Activated T-cell treated with anti-CD3 and anti-CD28 coated beads for 48 hours (primary cell): ENCODE measurements at places on chromosomes 7 and 10.

DNA sequence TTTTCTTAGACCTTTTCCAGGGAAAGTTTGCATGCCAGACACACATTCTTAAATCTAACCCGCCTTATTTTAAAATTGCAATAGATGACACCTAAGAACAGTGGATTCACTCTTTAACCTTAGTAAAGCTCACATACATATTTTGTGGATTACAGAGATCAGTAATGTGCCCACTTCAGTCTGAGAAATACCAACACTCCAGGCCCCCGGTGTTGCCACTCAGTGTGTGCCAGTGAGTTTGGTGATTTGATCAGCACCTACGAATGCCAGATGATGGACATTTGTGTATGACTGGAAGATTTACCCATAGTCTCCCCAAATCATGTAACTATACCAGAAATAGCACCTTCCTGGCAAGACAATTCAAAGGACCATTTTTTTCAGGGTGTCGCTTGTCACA, 2.6 kb downstream of the LRRN3 start:
- DNase-seq, result no peak

DNA sequence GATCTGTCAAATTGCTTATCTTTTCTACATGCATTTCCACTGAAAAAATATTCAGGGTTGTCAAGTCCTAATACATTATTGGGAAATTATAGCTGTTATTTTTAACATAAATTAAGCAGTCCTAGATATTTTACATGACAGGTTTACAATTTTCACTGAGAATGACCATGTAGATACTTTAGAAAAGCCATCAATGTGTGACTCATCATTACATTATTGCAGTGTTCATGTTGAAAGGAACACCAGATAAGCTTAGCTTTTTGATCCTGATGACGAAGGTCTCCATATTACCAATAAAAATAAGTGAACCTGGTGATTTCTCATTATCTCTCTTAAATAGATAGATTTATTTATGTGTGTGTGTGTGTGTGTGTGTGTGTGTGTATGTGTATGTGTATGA, 529.5 kb upstream of the PCDH15 start:
- no peak for DNase-seq

GRCh38 chr7:95478272-95479037, 7.3 kb upstream of the ASB4 start:
- DNase-seq, result no peak

GRCh38 chr10:42972946-42973345, 103.9 kb upstream of the RET start:
- DNase-seq, result no peak

GRCh38 chr10:72276013-72276387, 2.3 kb downstream of the DDIT4 start:
- DNase-seq, result no peak

- DNase-seq, result no peak
Observed at GRCh38 chr7:11899247-11899646, 67.2 kb upstream of the THSD7A start.

DNA sequence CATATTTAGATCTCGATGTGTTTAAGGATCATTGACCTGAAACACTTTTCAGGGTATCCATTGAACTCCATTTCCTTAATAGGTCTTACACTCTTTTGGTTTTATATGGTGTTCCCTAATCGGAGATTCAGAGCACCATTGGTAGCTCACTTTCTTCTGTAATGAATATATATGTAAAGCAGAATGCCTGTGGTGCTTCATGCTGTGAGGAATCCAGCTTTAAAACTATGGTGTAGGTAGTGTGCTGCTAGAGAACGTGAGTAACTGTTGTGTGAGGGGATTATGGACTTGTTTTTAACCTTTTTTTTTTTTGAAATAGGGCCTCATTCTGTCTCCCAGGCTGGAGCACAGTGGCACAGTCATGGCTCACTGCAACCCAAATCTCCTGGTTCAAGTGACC, 376.9 kb upstream of the LRGUK start:
- no peak for DNase-seq

DNA sequence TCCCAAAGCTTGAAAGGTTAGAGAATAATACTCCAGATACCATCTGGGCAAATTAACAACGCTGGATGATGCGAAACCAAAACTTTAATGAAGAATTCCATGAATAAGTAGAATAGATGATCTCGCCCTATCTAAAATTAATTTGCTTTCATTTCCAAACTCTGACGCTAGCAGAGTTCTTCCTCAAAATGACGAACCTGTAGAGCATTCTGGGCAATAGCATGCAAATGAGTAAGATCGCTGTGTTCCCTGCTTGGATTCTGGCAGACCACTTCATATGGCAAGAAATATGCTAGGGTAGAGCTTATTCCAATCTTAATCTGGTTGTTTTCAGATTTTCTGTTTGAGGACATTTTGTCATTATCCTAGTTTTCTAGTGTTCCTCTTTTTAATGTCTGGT, 36.1 kb upstream of the SMNDC1 start:
- no peak for DNase-seq

DNA sequence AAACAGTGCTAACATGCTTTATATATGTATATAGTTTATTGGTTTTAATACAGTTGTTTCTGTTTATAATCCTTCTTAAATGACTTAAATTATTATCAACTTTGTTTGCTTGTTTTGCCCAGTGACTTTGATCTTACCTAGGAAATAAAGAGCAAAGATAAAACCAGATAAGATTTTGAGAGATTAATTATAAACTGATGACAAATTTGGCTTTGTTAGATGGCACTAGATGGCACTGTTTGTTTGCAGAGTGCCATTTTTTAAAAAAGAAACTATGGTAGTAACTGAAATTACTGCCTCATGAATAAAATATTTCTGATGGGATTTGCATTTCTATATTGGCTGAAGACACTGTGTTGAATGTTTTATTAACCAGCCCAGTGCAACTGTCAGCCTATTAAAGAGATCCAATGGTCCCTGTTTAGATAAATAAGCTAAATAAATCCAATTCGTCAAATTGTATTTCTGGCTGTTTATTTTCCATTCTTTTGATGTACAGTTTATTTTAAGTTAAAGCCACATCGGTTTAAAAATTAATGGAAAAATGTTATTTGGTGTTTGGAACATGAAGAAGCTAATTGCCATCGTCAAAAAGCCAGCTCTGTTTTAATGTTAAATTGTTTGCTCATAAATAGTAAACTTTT, 28.7 kb downstream of the VTI1A start:
- DNase-seq, result no peak

GRCh38 chr7:2488681-2489080, 12.5 kb upstream of the GRIFIN start:
- DNase-seq, result no peak

DNA sequence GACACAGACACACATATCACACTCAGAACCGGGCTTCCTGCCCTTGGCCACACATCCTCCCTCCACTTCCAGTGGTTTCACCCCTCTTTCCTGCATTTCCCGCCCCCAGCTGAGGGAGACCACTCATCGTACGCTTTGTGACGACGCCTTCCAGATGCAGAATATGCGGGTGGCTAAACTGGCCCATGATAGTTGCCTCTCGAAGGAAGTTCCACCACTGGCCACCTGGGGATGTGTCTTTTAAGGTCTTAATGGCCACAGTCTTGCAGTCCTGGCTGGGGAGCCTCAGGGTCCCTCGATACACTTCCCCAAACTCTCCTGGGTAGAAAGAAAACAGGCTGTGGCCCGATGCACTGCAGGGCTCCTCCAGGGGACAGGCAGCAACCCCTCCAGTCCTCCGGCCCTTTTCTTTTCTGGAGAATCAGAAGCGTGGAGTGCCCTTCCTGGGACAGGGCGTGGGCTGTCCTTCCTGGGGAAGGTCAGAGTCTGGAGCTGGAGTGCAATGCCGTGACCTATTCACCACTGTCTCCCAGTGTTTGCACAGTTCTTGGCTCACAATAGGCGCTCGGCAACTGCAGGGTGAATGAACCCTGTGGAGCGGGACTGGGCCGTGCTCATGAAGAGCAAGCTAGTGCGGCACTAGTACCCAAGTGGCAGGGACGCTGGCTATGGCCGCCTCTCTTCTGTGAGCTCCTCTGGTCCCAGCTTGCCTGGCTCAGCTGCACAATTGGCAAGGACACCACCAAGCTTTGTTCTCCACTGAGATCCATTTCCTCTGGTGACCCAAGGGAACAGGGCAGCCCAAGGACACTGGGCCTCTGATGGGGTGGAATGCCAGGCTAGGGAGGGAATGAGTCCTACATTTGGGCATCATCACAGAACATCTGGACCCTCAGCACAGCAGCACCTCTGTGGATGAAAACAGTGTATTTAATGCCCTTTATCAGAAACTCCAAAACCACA, 13.2 kb downstream of the EPHA1 start:
- DNase-seq, result no peak

GRCh38 chr7:121076350-121077164, 88.0 kb downstream of the CPED1 start:
- no peak for DNase-seq

- no peak for DNase-seq
Observed at GRCh38 chr10:48498940-48499510, 105.8 kb downstream of the ARHGAP22 start.

GRCh38 chr10:113947184-113948041, 93.0 kb downstream of the NHLRC2 start:
- DNase-seq, result no peak

DNA sequence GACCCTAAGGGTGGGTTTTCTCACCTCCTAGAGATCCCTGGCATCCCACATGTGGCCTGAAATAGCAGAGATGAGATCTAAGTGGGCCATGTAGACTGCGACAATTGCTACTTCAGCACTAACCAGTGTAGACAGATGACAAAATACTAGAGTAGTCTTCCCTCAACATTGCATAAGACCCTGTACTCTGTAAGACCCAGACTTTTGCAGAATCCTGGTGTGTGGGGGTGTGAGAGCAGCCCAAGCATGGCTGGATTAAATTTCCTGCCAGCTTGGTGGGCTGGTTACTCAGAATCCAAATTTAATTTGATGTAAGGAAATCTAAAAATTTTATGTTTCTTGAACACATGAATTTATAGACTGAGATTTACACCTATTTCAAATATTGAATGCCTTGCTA, 88.3 kb downstream of the ZNF365 start:
- no peak for DNase-seq

DNA sequence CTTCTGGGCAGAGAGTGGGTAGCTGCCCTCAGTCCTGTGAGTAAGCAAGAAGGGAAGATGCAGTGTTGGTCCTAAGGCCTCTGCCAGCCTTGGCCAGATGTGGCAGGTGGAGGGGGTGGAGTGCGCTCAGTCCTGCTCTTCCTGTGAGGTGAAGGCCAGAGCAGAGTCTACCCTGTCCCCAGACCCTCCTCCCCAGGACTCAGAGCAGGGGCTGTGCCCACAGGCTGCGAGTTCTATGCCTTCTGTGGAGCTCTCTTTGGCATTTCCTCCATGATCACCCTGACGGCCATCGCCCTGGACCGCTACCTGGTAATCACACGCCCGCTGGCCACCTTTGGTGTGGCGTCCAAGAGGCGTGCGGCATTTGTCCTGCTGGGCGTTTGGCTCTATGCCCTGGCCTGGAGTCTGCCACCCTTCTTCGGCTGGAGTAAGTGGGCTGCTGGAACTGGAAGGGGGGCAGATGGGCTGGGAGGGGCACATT, 4.0 kb downstream of the OPN4 start:
- no peak for DNase-seq

DNA sequence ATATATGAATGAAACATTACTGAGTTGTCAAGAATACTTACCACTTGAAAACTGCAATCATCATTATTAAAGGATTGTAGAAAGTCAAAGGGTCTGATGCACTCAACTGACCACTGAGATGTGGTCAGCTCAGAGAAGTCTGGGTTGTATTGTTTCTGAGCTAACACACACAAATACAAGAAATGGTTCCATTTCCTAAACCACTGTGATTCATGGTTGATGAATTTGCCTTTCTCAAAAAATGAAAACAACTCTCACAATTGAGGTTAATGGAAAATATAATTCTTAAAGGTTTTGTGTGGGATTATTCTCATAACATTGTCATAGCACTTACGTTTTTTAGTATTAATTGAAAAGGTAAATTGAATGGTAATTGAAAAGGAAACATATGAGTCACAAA, 45.6 kb upstream of the TAS2R16 start:
- DNase-seq, result no peak
